ENCODE measurements at places on chromosomes 11 and 22.

DNA sequence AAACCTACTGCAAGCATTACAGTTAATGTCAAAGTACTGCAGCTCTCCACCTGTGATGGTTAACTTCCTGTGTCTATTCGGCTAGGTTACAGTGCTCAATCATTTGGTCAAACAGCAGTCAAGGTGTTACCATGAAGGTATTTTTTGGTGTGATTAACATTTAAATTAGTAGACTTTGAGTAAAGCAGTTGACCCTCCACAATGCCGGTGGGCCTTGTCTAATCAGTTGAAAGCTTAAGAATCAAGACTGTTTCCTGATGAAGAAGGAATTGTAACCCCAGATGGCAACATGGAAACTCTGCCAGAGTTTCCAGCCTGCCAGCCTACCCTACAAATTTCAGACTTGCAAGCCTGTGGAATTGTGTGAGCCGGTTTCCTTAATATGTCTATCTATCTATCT is 683.9 kb downstream of the BRD1 start:
- DNase-seq, result no peak

DNA sequence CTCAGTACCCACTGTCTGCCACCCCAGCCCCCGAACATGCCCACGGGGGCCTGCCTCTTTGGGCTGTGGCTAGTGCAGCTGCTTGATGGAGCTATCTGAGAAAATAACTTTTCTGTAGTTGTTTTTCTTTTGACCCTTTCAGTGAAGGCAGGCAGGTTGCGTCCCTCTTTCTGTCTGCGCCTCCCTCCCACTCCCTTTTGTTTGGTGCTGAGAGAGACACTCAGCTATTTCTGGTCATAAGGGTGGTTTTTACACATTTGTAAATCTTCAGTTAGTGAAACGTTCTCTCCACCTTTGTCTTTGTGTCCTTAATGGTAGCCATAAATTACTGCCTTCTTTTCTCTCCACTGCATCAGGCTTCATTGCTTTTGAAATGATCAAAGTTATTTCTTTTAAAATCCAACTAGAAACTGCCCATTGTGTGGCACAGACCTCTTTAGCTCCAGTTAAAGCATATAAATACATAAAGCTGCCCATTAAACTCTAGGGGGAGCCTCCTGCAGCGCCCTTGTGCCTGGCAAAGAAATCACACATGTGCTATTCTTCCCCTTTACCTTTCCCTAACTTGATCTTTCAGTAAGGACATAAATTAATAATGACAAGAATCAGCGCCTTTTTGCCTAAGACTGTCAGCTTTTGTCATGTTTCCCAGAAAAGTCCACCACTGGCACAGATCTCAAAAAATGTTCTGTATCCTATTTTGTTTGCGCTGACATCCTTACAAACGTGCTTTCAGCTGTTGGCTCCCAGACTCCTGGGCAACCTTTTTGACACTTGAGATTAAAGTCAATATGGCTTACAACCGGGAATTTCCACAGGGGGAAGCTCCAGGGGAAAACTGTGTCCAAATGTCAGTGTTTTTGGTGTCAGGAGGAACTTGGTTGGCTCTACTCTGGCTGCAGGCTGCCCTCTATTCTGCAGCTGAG is 1.7 kb upstream of the SCUBE2 start:
- no peak for DNase-seq

- no peak for DNase-seq
These were observed 25.4 kb upstream of the SORL1 start for GRCh38 chr11:121426476-121427399.

DNA sequence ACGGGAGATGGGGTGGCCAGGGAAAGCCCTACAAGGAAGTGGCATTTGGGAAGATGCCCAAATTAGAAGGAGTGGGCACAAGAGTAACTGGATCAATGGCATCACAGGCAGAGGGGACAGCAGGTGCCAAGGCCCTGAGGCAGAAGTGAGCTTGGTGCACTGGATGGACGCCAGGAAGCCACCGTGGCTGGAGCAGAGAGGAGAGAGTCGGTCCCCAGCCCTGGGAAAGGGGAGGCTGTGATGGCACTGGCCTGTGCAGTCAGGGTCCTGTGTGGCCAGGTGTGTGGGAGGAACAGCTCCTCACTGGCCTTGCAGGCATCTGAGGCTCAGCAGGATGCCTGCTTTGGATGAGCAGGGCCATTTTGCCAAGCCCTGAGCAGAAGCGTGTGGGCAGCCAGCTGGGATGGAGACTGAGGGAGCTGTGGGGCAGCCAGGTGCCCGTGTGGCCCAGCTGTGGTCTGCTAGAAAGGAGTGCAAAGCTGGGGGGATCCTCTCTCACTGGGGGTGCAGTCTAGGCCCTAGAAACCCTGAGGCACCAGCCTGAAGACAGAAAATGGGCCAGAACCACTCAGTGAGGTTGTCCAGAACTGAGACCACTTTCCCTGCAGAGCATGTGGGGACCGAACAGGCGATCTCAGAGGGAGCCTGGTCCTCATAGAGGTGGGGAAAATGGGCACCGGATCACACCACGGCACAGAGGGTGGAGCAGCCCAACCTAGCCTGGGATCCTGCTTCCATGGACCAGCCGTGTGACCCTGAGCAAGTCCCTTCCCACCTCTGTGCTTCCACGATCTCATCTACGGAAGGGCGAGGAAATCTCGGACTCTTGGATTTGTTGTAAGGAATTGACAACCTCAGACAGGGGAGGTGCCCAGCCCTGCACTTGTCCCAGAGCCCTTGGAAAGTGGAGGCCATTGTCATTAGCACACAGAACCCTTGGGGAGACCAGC is 78.6 kb upstream of the RTL6 start:
- DNase-seq, result no peak

DNA sequence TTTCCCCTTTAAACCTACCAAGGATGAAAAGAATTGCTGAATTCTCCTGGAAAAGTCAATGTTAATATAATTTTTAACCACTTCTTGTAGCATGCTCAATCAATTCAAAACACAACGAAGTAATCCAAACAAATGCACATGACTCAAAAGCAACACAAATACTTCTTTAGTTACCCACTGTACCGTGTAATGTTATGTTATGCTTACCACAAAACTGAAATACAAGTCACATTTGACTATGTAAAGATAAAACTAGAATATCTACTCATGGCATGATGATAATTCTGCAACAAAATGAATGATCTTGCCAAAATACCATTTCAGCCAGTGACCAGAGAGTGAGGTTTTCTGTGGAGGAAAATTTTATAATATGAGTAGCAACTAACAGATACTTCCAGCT is 587.0 kb downstream of the DLG2 start:
- no peak for DNase-seq

- DNase-seq, result no peak
These were observed 2.3 kb downstream of the CYB5R3 start for GRCh38 chr22:42646569-42647525.

DNA sequence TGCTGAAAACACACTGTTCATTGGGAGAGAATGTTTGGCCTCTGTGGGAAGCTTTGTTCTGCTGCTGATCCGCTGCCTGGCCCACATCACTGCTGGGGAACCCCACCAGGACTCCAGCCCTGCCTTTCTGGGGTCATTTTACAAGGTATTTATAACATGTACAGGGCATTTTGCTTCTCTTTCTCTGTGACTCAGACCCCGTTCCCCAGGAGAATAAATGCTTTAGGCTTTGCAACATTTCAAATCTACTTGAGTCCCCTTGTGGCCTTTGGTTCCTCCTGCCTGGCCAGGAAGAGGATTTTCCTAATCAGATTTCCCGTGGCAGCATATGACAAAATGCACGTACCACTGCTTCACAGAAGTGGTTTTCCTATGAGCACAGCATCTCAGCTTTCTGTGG is 43.0 kb downstream of the BTG4 start:
- DNase-seq, result peak; percentile 45

- DNase-seq, result no peak
These were observed 63.4 kb downstream of the BMAL1 start for GRCh38 chr11:13341026-13341425.

DNA sequence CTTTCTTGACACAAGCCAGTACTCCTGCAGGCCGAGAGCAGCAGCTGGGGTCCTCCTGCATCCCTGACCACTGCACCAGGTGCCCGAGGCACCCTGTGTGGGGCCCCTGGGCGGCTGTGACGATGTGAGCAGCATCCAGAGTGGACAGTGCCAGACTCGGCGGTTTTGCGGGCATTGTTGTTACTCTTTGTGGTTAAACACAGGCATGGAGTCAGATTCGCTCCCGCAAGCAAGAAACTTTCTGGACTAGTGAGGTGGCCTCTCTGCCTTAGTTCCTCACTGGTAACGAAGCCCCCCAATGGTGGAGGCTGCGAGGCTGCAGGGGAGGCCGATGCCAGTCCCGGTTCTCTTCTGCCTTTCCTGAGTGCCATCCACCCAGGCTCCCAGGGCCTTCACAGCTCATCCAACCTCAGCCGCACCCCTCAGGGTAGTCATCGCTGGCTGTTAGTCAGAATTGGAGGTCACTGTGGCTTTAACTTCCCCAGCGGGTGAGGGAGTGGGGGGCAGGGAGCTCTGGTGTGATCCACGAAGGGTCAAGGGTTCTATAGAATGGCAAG is 3.7 kb upstream of the CLDN5 start:
- DNase-seq, result no peak

- no peak for DNase-seq
These were observed 125.6 kb downstream of the TRPC6 start for GRCh38 chr11:101458161-101458560.

DNA sequence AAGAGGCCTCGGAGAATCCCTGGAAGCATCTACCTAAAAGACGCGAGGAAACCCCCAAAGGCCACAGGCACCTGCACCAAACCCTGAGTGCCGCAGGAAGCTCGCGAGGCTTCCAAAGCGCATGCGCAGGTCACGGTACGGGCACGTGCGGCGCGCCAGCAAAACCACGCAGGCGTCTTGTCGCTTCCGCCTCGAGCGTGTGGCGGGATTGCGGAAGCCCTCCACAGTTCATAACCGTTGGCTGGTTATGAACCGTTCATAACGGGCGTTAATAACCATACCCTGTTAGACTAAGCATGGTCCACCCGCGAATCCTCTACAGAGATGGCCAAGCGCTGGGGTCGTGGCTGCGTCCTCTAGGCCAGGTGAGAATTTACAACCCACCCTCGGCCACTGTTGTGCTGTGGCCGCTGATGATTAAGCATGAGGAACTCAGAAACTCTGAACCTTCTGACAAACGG is 46.4 kb downstream of the MORC2 start:
- DNase-seq, result no peak

- DNase-seq, result peak; percentile 60
These were observed 4.1 kb upstream of the PLAAT2 start for GRCh38 chr11:63567044-63567840.

DNA sequence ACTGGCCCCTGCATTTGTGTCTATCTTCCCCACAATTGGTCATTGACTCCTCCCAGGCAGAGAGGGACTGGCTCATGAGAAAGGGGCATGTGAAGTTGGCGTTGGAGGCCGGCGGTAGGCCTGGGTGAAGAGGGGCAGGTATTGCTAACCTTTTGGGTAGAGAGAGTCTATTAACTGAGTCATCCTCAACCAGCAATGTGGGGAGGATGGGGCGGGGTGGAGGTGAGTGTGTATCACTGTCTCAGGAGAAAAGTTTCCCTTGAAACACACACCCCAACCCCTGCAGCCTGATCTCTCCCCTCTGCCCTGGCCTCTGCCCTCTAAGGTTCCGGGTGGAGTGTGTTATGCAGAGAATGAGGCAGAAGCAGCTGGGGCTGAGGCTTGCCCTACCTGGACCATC is 60.1 kb upstream of the PHF21B start:
- DNase-seq, result no peak

- no peak for DNase-seq
These were observed 125.2 kb upstream of the SYT13 start for GRCh38 chr11:45411228-45411946.

GRCh38 chr22:30416403-30416802 is 9.2 kb upstream of the MTFP1 start:
- no peak for DNase-seq

GRCh38 chr22:34035209-34035608 is 114.9 kb upstream of the LARGE1 start:
- no peak for DNase-seq

DNA sequence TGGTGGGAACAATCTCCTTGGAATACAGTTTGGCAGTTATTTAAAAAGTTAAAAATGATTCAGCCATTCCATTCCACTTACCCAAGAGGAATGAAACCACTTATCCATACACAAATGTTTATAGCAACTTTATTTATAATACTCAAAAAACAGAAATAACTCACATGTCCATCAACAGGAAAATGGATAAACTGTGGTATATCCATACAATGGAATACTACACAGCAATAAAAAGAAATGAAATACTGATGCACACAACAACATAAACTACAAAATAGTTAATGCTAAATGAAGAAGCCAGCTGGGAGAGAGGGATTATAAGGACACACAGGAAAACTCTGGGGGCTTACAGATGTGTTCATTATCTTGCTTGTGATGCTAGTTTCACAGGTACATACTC is 64.7 kb downstream of the FCHSD2 start:
- DNase-seq, result no peak

- no peak for DNase-seq
These were observed 498.3 kb downstream of the CNTN5 start for GRCh38 chr11:99519095-99519494.

GRCh38 chr11:65151331-65151899 is 17.1 kb upstream of the SYVN1 start:
- no peak for DNase-seq

DNA sequence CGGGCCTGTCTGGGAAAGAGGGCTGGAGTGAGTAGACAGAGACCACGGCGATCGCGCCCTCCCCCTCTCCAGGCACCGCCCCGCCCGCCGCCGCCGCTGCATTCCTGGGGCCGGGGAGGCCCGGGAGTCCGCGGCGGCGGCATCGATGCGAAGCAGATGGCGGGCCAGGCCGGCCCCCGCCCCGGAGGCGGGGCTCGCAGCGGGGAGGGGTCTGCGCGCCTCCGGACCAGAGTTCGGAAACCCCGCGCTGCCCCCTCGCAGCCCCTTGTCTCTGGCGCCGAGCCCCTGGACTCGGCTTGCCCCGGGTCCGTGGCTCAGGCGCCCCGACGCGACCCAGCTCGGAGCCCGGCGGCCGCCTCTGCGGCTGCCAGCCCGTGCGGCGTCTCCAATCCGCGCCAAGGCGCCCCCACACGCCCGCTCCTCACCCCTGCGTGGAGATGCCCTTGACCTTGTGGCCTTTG is 1.3 kb downstream of the SCARF2 start:
- DNase-seq, result no peak

DNA sequence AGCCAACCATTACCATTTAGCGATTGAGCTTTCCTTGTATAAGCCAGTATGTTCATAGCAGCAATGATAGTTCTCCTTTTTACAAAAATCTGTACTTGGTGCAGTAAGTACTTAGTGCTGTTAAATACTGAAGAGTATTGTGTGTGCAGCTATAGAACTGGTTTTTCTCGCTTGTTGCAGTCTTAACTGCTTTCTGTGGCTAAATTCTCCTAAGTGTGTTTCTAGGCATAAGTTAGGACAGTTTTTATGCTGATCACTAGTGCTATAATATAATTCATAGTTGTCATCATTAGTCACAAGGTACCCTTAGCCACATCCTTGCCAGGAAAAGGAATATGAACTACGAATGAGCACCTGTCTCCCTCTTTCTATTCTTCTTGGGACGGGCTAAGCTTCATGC is 107.7 kb downstream of the GRAMD1B start:
- DNase-seq, result no peak

- no peak for DNase-seq
These were observed 252 bp downstream of the APOL2 start for GRCh38 chr22:36239150-36239400.

GRCh38 chr22:47090591-47091245 is 328.3 kb downstream of the TBC1D22A start:
- peak; percentile 25 for DNase-seq
